Activated CD4-positive, alpha-beta T cell treated with anti-CD3 and anti-CD28 coated beads, Interleukin-2, amount 10 ng/mL, durations not matched to agents 24 days and 14 days (primary cell): ENCODE measurements at places on chromosomes 4 and X. TPM values are rescaled to one million over a fixed set of nuclear protein-coding genes. Genes with fewer than 3 reads are reported as not detected.

TMEM175 gene
- 12.7 and 13.9 TPM in 2 replicates for total RNA-seq

TLR1 gene
- 0.85 and 2.6 TPM in 2 replicates for total RNA-seq

TMPRSS11A gene
- total RNA-seq: not detected in 2 replicates

SSX4 gene
- not detected in 2 replicates for total RNA-seq

F8 gene
- 3.0 and 3.7 TPM in 2 replicates for total RNA-seq

ADAM29 gene
- total RNA-seq: not detected in 2 replicates

CDX4 gene
- total RNA-seq: not detected in 2 replicates

PLXNB3 gene
- total RNA-seq: 0.43 and 0.49 TPM in 2 replicates

ZMAT1 gene
- total RNA-seq: 0.57 and 0.75 TPM in 2 replicates

ADH1B gene
- not detected in 2 replicates for total RNA-seq

DTHD1 gene
- 0.49 and 0.95 TPM in 2 replicates for total RNA-seq

ZXDA gene
- 2.5 and 3.3 TPM in 2 replicates for total RNA-seq

STK32B gene
- not detected in 2 replicates for total RNA-seq

KLHL34 gene
- 0.30 and 0.33 TPM in 2 replicates for total RNA-seq

RHOXF2B gene
- total RNA-seq: not detected in 2 replicates

EMCN gene
- total RNA-seq: not detected in 2 replicates

ZNF718 gene
- total RNA-seq: 7.6 and 7.7 TPM in 2 replicates

GYPB gene
- not detected in 2 replicates for total RNA-seq

HS3ST1 gene
- total RNA-seq: 0.23 and 0.66 TPM in 2 replicates

FABP2 gene
- total RNA-seq: not detected in 2 replicates

AMTN gene
- total RNA-seq: not detected in 2 replicates

ANXA10 gene
- not detected in 2 replicates for total RNA-seq

LRAT gene
- not detected in 2 replicates for total RNA-seq

NLGN3 gene
- 1.0 and 1.1 TPM in 2 replicates for total RNA-seq

NLGN4X gene
- total RNA-seq: not detected in 2 replicates

ANAPC10 gene
- 26.7 and 30.4 TPM in 2 replicates for total RNA-seq

NAP1L5 gene
- total RNA-seq: 4.9 TPM in 2 replicates

DMRTC1 gene
- not detected in 2 replicates for total RNA-seq

FRMPD4 gene
- total RNA-seq: not detected in 2 replicates

S100P gene
- total RNA-seq: 2.1 and 2.8 TPM in 2 replicates

PNMA6F gene
- not detected in 2 replicates for total RNA-seq

MID1IP1 gene
- 104 and 108 TPM in 2 replicates for total RNA-seq

UGT8 gene
- 0.12 TPM in 1 of 2 replicates, not detected in the other for total RNA-seq

ELOVL6 gene
- total RNA-seq: 14.5 and 15.6 TPM in 2 replicates

PLAC1 gene
- total RNA-seq: not detected in 2 replicates
